Nephron progenitor cell (in vitro differentiated cells): ENCODE measurements at places on chromosomes 2 and 18.

DNA sequence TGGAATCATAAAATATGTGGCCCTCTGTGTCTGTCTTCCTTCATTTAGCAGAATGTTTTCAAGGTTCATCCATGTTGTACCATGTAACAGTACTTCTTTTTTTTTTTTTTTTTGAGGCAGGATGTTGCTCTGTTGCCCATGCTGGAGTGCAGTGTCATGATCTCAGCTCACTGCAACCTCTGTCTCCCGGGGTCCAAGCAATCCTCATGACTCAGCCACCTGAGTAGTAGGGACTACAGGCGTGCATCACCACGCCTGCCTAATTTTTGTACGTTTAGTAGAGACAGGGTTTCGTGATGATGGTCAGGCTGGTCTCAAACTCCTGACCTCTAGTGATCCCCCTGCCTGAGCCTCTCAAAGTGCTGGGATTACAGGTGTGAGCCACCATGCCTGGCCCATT, 31.2 kb downstream of the RAB1A start:
- DNase-seq = no peak
- H3K4me1 ChIP-seq = no peaks in the 10 kb centered on the region
- no peak overlapping the region for H3K27ac ChIP-seq
- H3K4me3 ChIP-seq = no peak overlapping the region

DNA sequence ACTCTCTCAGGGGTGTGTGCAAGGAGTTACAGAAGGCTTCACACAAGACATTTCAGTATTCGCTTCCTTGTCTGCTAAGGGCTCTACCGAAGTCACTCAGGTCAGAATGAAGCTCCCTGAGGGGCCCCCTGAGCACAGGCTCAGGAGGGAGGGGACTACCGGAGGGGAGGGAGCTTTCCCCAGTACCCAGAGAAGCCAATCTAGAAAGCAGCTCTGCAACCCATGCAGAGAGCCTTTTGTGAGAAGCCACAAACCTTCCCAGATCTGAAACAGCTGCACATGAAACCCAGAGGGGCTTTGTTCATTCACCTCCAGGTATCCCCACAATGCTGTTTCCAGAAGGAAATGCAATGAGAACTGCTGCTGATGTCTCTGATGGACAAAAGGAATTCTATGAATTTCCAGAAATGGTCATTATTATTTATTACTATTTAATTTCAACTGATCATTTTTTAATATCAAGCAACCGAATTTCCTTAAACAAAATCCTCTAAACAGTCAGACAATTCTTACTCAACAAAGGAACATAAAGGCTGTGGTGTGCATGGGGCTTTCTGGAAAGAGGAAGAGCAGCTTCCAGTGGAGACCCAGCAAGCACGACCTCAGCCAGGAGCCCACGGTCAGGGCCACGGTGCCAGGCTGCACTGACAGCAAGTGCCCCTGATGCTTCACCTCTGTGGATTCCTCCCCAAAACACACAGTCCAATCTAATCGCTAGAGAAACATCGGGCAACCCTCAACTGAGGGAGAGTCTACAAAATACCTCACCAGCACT, 42.0 kb downstream of the NDUFA10 start:
- no peak for DNase-seq
- H3K27ac ChIP-seq = no peak overlapping the region
- no peaks in the 10 kb centered on the region for H3K4me1 ChIP-seq

GRCh38 chr2:135952891-135953290, 32.5 kb downstream of the DARS1 start:
- peaks cover 29% of the 10 kb centered on the region for H3K4me1 ChIP-seq
- DNase-seq = no peak
- H3K36me3 ChIP-seq = peaks cover 57% of the 10 kb centered on the region
- H3K4me3 ChIP-seq = no peak overlapping the region
- no peaks in the 10 kb centered on the region for H3K27me3 ChIP-seq

DNA sequence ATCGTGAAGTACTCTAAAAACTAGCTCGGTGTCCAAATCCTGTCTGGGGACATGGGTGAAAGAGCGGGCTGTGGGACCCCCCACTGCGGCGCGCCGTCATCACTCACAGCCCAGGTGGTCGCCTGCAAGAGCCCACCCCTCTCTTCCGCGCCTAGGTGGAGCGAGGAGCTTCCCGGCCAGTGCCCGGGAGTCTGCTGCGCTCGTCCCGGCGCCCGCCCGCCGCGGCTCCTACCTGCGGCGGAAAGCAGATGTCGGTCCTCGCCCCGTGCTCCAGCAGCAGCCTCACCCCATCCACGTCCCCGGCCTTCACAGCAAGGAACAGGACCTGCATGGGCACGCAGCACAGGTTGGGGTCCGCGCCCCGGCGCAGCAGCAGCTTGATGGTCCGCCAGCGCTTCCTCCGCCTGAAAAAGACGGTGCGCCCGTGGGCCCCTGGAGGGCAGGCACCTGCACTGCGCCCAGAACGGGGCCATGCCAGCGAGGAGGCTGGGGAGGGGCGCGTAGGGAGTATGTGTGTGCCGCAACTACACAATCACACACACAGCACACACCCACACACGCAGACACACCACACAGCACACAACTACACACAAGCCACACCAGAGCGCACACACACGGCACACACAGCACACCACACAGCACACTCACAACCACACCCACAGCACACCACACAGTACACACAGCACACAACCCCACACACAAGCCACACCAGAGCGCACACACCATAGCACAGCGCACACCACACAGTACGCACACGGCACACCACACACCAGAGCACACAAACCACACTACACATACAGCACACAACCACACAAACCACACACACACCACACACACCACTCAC, 37.4 kb downstream of the ANKMY1 start:
- H3K36me3 ChIP-seq = peaks cover 77% of the 10 kb centered on the region
- H3K4me1 ChIP-seq = peaks cover 22% of the 10 kb centered on the region

GRCh38 chr2:237230355-237230754, 144.7 kb downstream of the COPS8 start:
- peaks cover 8% of the 10 kb centered on the region for H3K27me3 ChIP-seq
- no peaks in the 10 kb centered on the region for H3K36me3 ChIP-seq
- no peak for DNase-seq
- no peak overlapping the region for H3K4me3 ChIP-seq
- H3K4me1 ChIP-seq = no peaks in the 10 kb centered on the region
- H3K27ac ChIP-seq = no peak overlapping the region

DNA sequence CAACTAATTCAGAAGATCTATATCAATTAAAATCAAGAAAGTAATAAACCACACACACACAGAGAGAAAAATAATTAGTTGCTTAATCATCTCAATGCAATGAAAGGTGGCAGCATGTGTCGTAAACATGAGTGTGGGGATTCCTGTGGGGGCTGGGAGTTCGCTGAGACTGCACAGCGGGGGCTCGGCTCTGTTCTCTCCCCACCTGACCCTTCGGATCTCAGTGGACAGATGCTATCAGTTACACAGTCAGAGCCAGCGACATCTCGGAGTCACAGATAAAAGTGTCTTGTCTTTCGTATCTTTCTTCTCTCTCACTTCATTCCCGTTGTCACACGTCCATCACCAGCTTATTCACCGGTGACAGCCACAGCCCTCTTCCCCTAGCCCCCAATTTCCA, 37.1 kb downstream of the COLEC12 start:
- H3K4me1 ChIP-seq = peaks cover 72% of the 10 kb centered on the region
- H3K27me3 ChIP-seq = no peaks in the 10 kb centered on the region
- peak overlapping the region; percentile 45 for H3K4me3 ChIP-seq
- DNase-seq = no peak
- H3K27ac ChIP-seq = peak overlapping the region; percentile 71

DNA sequence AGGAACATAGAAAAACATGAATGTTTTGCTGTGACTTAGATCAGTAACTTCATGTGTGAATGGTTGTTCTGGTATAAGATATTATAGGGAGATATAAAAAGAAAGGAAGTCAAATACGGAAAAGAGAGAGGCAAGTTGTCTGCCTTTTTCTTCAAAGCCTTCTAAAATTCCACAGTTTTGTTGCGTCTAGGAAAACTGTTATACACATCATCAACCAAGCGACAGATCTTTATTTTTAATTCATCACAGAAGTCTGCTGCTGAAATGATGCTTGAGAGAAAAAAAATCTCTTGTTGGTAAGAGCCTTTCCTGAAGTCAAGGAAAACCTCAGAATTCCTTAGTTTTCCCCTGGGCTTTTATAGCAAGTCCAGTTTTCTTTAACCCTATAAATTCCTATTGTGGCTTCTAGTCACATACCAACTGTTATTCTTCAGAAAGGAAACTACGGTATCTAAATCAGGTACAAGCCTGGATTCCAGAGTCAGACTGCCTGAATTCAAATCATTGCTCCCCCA, 36.3 kb upstream of the TANC1 start:
- H3K4me3 ChIP-seq = no peak overlapping the region
- peaks cover 47% of the 10 kb centered on the region for H3K4me1 ChIP-seq
- peaks cover 22% of the 10 kb centered on the region for H3K36me3 ChIP-seq
- no peaks in the 10 kb centered on the region for H3K27me3 ChIP-seq
- DNase-seq = no peak

DNA sequence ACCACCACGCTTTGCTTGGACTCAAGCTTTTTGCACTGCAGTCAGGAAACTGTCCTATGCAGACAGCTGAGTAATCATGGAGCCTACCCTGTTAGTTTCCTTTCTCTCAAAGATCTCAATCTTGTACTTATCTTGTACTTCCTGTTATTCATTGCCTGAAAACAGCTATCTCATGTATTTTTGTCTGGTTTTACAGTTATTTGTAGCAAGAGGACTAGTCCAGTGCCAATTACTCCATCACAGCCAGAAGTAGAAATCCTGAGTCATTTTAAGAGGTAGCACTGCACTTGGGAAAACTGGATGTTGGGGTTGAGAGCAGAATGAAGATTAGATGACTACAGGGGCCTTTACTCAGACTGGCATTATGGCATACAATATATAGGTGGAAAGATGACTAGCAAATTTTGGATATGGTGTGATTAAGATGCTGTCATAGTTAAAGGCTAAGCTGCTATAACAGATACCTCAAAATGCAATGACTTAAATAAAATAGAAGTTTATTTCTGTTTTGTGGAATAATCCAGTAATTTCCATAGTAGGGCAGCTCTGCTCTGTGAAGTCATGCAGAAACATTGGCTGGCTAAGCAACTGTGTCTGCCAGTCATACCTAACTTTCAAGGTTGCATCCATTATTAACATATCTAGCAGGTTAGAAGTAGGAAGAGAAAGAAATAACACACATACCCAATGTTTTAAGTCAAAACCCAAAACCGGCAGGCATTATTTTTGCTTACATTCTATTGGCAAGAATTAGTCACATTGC, 21.1 kb upstream of the CHMP3 start:
- H3K36me3 ChIP-seq = no peaks in the 10 kb centered on the region
- no peak for DNase-seq
- H3K4me3 ChIP-seq = no peak overlapping the region
- no peaks in the 10 kb centered on the region for H3K4me1 ChIP-seq

GRCh38 chr2:15787535-15788454, 152.6 kb upstream of the MYCN start:
- H3K36me3 ChIP-seq = no peaks in the 10 kb centered on the region
- H3K4me1 ChIP-seq = peaks cover 70% of the 10 kb centered on the region
- peaks cover 14% of the 10 kb centered on the region for H3K27me3 ChIP-seq
- H3K27ac ChIP-seq = peak overlapping the region; percentile 13
- no peak for DNase-seq
- peak overlapping the region; percentile 33 for H3K4me3 ChIP-seq

DNA sequence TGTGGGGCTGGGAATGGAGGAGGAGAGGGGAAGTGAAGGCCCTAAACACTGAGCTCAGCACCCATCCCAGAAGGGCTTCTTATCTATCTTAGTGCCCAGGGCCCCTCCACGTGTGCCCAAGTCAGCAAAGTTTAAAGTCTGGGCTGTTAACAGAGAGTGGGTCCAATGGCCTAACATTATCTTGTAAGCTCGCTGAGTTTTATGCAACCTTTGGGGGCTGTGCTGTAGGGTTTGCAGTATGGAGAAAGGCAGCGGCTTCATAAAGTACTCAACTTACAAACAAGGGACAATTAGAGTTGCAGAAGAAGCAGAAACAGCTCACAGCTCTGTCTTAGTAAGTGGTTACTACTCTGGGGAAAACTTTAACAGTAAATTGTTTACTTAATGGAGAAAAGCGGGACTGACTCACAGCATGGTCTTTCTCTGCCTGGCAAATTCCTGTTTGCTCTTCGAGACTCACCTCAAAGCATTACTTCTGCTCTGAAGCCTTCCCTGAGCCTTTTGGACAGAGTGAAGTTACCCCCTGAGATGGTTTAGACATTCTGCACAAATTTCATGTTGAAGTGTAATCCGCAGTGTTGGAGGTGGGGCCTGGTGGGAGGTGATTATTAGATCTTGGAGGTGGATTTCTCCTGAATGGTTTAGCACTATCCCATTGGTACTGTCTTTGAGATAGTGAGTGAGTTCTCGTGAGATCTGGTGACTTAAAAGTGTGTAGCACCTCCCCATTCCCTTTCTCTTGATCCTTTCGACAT, 9.0 kb downstream of the ENOSF1 start:
- H3K27me3 ChIP-seq = no peaks in the 10 kb centered on the region
- H3K4me1 ChIP-seq = peaks cover 22% of the 10 kb centered on the region
- H3K36me3 ChIP-seq = peaks cover 63% of the 10 kb centered on the region
- no peak for DNase-seq
